ENCODE measurements at places on chromosomes 7 and 10.

DNA sequence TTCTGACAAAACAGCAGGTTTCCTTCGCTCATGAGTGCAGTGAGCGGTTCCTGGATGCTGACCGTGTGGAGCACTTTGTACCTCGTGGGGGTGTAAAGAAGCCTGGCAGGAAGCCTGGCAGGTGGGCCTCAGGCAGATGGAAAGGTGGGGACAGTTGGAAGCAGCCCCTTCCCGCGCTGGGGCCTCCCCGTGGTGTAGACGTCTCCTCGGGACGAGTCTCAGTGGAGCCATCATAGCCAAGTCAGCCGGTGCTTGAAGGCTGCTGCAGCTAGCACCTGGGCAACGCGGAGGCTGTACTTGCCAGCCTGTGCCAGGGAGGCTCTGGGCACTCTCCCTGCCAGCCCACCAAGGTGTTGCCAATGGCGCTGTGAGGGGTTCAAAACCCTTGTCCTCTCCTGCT, 154.5 kb downstream of the WDR37 start:
- DNase-seq = no peak

- no peak for DNase-seq
These were observed 249.1 kb downstream of the KCND2 start for GRCh38 chr7:120521761-120522737.

DNA sequence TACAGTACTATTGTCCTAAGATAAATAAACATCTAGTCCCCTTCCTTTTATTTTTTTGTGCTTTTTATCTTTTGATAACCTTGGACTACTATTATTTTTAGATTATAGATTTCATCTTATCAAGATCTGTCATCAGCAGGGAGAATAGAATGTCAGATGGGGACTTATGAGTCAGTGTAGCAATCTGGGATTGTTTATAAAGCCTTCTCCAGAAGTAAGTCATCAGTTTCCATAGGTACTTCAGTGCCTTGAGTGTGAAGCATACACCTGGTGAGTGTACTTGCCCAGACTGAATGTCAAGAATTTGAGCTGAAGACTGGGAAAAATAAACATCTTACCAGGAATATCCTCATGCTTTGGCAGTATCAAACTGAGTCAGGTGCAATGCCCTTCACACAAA, 2.1 kb downstream of the CASD1 start:
- DNase-seq = no peak

DNA sequence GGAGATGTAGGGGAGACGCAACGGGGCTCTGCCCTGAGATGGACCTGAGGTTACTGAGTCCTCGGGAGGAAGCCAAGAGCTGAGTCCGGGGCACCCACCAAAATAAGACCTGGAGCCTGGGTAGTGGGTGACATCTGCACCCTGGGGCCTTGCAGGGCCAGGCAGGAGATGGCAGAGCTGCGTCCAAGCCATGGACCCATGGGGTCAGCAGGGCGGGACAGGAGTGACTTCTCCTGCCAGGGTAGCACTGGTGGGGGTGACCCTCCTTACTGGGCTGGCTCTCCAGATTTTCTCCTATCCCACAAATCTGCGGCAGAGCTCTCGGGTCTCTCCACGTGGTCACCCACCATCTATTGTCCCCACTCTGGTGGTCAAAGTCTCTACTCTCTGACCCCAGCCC, 2.1 kb downstream of the GHRHR start:
- DNase-seq = no peak

DNA sequence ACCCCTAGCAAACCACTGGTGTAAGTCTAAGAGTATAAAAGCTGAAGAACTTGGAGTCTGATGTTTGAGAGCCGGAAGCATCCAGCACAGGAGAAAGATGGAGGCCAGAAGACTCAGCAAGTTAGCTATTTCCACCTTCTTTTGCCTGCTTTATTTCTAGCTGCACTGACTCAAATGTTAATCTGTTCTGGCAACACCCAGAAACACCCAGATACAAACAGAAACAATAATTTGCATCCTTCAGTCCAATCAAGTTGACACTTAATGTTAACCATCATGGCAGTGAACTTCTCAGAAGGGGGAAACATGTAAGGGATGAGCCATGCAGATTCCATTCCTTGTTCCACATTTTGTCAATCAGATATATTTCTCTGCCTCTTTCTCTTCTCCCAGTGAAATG, 101.8 kb upstream of the FERD3L start:
- DNase-seq = no peak

GRCh38 chr7:37933018-37933566, 12.7 kb downstream of the EPDR1 start:
- DNase-seq = no peak

- no peak for DNase-seq
These were observed 29.1 kb downstream of the EPC1 start for GRCh38 chr10:32317795-32318357.

Data from iPS DF 6.9 (cell line).